ENCODE measurements at places on chromosomes 3 and 15. TPM values are rescaled to one million over a fixed set of nuclear protein-coding genes. Genes with fewer than 3 reads are reported as not detected.
A peak's percentile ranks its signal among the peaks of the same experiment; 100 is the strongest.

DNA sequence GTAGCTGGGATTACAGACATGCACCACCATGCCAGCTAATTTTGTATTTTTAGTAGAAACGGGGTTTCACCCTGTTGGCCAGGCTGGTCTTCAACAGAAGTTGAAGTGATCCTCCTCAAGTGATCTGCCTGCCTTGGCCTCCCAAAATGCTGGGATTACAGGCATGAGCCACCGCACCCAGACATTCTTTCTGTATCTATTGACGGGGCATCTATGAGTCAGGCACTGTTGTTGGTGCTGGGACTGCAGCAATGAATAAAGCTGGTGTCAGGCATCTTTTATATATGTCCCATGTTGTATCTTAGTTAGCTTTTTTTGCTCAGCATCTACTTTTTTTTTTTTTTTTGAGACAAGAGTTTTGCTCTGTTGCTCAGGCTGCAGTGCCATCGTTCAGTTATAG lies 47.6 kb upstream of the ULK4 start:
- DNase-seq = no peak

DNA sequence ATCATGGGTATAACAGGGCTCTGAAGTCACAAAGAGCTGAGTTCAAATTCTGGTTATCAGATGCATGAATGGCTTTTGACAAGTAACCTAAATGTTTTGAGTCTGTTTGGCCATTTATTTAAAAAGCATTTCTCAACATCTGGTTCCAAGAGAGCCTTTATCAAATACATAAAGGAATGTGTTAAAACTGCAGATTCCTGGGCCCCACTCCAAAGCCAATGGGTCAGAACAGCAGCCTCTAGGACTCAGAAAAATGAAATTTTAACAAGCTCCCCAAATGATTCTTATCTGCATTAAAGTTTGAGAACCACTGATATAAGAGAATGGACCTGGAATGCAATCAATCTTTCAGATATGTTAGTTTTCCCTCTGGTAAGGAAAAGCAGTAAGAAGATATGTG lies 3.4 kb downstream of the B4GALT4 start:
- DNase-seq = no peak

- DNase-seq = no peak
Observed at GRCh38 chr3:9581742-9582141, 28.1 kb upstream of the LHFPL4 start.

DNA sequence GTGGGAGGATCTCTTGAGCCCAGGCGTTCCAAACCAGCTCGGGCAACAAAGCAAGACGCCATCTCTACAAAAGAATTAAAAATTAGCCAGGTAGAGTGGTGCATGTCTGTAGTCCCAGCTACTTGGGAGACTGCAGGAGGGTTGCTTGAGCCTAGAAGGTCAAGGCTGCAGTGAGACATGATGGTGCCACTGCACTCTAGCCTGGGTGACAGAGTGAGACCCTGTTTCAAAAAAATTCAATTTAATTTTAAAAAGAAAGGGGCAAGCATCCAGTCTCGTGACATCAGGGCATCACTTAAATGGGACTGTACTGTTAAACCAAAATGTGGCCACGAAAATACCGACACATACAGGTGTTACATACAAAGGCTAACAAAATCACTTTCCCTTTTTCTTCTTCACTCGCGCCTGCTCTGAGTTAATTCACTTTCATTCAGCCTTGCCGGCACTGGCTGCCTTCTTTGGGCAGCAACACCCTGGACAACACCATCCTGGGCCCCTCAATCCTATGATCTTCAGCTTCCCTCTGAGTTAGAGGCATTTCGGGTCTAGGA lies 121.7 kb downstream of the LIPC start:
- DNase-seq = no peak

- peak; percentile 93 for DNase-seq
Observed at GRCh38 chr3:150278843-150279381, 129.2 kb upstream of the TSC22D2 start.

GRCh38 chr15:94968133-94968532 lies 736.8 kb downstream of the MCTP2 start:
- DNase-seq = no peak

- no peak for DNase-seq
Observed at GRCh38 chr3:45777111-45777745, 19.1 kb downstream of the SLC6A20 start.

The TRPM1 gene
- not detected for total RNA-seq
